B cell (primary cell): ENCODE measurements at places on chromosomes 3 and 15. TPM values are rescaled to one million over a fixed set of nuclear protein-coding genes. Genes with fewer than 3 reads are reported as not detected.

DNA sequence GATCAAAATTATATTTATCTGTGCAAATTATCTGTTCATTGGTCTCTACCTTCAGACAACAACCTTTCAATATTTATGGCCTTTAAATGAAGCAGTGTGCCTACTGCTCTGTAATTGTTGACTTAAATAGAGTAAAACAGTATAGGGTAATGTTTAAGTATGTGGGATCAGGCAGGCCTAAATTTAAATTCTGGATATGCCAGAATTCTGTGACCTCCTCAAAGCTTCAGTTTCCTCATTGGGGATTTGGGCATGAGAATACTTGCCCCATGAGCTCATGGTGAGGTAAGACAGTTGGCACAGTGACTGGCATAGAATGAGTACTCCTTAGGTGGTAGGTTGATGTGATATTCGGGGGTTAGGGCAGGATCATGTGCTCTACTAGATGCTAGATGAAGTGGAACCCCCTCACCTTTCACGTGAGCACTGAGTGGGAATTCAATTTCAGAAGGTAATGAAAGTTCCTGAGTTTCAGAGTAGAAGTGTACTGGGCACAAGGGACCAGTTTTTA is 14.9 kb downstream of the ARL8B start:
- H3K4me3 ChIP-seq, result peak overlapping the region; percentile 6
- H3K27me3 ChIP-seq, result no peaks in the 10 kb centered on the region
- DNase-seq, result peak; percentile 60
- H3K4me1 ChIP-seq, result peaks cover 46% of the 10 kb centered on the region
- H3K36me3 ChIP-seq, result peaks cover 7% of the 10 kb centered on the region

MST1R gene
- total RNA-seq, result 2.4 and 2.8 TPM in 2 replicates

- H3K36me3 ChIP-seq, result no peaks in the 10 kb centered on the region
- no peak for DNase-seq
- no peak overlapping the region for H3K4me3 ChIP-seq
- no peaks in the 10 kb centered on the region for H3K4me1 ChIP-seq
Observed at GRCh38 chr3:19815805-19816204, 118.2 kb downstream of the EFHB start.

EPHA3 gene
- total RNA-seq, result not detected in 2 replicates

DNA sequence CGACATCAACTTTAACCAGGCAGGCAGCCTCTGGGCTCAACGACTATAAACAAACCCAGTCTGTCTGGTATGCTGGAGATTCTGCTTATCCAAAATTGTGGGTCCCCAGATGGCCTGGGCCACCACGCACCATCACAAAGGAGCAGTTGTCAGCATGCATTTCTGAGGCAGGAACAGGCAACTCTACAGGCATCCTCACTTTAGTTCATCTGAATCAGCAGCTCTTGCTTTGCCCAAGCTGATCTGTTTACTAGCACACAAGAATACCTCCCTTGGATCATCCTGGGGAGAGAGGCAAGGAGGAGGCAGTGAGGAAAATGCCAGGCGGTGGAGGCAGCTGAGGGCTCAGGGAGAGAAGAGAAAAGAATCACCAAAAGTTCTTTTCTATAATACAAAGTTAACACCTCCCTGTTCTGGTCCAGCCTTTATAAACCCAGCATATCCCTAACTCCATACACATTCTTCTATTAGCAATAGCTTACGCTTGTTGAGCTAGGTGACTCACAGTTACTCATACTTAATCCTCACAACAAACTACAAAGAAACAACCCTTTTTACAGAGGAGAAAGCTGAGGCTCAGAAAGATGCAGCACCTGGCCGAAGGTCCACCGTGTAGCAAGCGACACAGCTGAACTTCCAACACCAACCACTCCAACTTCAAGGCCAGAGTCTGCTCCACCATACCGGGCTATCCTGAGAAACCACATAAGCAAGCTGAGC is 33.6 kb downstream of the ZDHHC3 start:
- H3K27ac ChIP-seq, result no peak overlapping the region
- H3K4me3 ChIP-seq, result no peak overlapping the region
- no peak for DNase-seq

DNA sequence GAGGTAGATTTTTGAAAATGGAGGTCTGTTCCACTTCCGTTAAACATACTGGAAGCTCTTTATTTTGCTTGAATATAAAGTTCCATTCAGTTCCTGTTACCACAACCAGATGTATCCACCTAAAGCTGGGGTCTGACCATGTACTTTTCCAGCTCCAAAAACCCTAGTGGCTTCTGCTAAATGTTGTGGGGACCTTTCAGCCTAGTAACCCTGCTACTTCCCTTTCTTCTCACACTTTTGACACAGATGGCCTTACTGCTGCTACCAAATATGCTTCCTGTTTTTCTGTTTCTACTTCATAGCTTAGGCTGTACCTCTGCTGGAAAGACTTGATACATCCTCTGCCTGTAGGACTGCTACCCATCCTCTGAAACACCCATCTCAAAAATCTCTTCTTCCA is 87.8 kb downstream of the COL6A6 start:
- no peaks in the 10 kb centered on the region for H3K36me3 ChIP-seq
- no peaks in the 10 kb centered on the region for H3K27me3 ChIP-seq
- no peak for DNase-seq
- no peak overlapping the region for H3K4me3 ChIP-seq
- H3K4me1 ChIP-seq, result no peaks in the 10 kb centered on the region

- no peaks in the 10 kb centered on the region for H3K36me3 ChIP-seq
- DNase-seq, result no peak
- H3K27ac ChIP-seq, result no peak overlapping the region
- H3K4me1 ChIP-seq, result no peaks in the 10 kb centered on the region
- no peaks in the 10 kb centered on the region for H3K27me3 ChIP-seq
Observed at GRCh38 chr3:123284399-123285010, 82.8 kb downstream of the SEC22A start.

GRCh38 chr3:186461141-186461540 is 83.0 kb downstream of the CRYGS start:
- no peak overlapping the region for H3K4me3 ChIP-seq
- no peak overlapping the region for H3K27ac ChIP-seq
- H3K27me3 ChIP-seq, result no peaks in the 10 kb centered on the region
- no peak for DNase-seq
- H3K4me1 ChIP-seq, result no peaks in the 10 kb centered on the region

DNA sequence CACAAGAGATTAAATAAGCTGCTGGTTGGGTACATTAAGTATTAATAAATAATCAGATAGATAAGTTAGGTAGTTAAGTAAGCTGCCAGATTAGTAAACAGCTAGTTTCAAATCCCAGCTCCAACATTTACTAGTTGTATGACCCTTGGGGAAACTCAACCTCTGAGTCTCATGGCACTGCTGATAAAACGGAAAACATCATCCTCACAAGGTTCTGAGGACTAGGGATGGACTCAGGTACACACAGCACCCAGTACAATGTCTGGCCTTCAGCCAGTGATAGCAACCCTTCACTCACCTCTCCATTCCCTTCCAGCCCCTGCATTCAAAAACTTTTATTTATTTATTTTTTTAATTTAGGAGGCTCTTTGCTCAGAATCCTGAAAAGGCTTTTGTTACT is 32.3 kb downstream of the B3GNT5 start:
- H3K4me3 ChIP-seq, result no peak overlapping the region
- no peak overlapping the region for H3K27ac ChIP-seq
- peaks cover 13% of the 10 kb centered on the region for H3K4me1 ChIP-seq
- H3K36me3 ChIP-seq, result no peaks in the 10 kb centered on the region
- no peaks in the 10 kb centered on the region for H3K27me3 ChIP-seq

DNA sequence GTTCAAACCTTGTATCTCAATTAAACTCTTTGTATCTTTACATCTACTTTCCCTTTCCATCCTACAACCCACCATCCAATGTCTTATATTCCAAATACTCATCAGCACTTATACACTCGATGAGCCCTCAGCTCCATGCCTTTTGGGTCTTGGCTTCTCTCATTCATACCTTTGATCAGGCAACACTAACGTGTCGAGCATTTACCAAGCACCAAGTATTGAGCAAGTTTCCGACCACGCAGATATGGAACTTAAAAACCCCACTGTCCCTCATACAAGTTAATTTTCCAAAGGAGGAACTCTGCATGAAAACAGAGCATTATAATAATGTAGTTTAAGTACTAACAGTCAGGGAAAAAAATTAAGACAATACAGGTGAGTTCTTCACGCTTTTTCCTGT is 102.8 kb downstream of the IL1RAP start:
- no peaks in the 10 kb centered on the region for H3K27me3 ChIP-seq
- H3K27ac ChIP-seq, result peak overlapping the region; percentile 66
- H3K36me3 ChIP-seq, result no peaks in the 10 kb centered on the region
- no peak overlapping the region for H3K4me3 ChIP-seq
- peaks cover 24% of the 10 kb centered on the region for H3K4me1 ChIP-seq
- DNase-seq, result no peak

PSMA4 gene
- total RNA-seq, result 94.9 and 95.9 TPM in 2 replicates
